Activated CD8-positive, alpha-beta memory T cell treated with anti-CD3 and anti-CD28 coated beads, Interleukin-2, amount 10 ng/mL, durations not matched to agents 7 days and 5 days (primary cell): ENCODE measurements at places on chromosomes 3 and 15. TPM values are rescaled to one million over a fixed set of nuclear protein-coding genes. Genes with fewer than 3 reads are reported as not detected.

DNA sequence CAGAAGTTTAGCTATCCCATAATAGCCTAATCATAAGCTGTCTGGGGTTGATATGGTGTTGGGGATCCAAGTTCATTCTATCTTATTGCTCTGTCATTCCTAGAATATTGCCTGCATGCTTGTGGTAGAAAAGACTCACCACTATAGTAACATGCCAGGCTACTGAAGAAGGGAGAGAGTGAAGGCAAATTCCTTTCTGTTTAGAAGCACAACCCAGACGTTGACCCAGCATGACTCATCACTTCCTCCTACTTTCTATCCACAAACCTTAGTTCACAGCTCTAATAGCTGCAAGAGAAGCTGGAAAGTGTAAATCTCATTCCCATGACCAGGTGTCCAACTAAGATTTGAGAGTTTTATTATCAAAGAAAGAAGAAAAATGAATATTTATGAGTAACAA is 57.8 kb upstream of the NMD3 start:
- H3K4me3 ChIP-seq = no peak overlapping the region
- DNase-seq = no peak
- H3K27ac ChIP-seq = no peak overlapping the region
- H3K27me3 ChIP-seq = no peaks in the 10 kb centered on the region

DNA sequence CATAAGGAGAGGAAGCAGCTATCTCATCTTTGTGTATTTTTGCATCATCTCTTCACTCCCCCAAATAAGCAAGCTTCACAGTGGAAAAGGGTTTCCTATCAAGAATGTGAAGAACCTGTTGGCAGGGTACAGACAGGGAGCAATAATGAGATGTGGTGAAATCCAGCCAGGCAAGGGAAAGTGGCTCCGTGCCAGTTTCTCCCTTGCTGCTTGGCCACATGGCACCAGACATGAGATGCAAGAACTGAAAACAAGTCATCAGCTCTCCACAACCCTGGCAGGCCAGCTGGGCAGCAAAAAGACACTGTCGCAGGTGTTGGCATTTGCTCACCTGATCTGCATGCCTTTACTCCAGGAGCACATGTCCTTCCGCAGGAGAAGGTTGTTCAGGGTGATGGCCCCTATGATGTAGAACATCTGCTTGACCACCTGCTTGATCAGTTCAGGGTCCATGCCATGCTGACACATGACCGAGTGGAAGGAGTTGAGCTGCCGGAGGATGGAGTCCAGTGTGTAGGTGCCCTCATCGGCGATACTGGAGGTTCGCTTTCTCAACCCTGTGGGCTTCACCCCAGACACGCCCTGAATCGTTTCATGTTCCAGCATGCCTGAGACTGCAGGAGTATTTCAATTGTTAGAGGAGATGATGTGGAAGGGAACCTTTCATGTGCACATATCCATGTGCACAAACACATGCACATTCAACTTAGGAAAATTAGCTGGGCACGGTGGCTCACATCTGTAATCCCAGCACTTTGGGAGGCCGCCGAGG is 23.3 kb upstream of the MYO5C start:
- H3K36me3 ChIP-seq = peaks cover 39% of the 10 kb centered on the region
- DNase-seq = no peak
- no peak overlapping the region for H3K4me3 ChIP-seq

GRCh38 chr15:83110381-83110780 is 2.9 kb downstream of the TM6SF1 start:
- H3K27ac ChIP-seq = no peak overlapping the region
- no peak for DNase-seq
- H3K36me3 ChIP-seq = peaks cover 30% of the 10 kb centered on the region
- no peak overlapping the region for H3K4me3 ChIP-seq

GRCh38 chr15:98790270-98790669 is 141.9 kb downstream of the IGF1R start:
- no peak overlapping the region for H3K4me3 ChIP-seq
- no peaks in the 10 kb centered on the region for H3K27me3 ChIP-seq
- no peak for DNase-seq
- H3K27ac ChIP-seq = no peak overlapping the region

DNA sequence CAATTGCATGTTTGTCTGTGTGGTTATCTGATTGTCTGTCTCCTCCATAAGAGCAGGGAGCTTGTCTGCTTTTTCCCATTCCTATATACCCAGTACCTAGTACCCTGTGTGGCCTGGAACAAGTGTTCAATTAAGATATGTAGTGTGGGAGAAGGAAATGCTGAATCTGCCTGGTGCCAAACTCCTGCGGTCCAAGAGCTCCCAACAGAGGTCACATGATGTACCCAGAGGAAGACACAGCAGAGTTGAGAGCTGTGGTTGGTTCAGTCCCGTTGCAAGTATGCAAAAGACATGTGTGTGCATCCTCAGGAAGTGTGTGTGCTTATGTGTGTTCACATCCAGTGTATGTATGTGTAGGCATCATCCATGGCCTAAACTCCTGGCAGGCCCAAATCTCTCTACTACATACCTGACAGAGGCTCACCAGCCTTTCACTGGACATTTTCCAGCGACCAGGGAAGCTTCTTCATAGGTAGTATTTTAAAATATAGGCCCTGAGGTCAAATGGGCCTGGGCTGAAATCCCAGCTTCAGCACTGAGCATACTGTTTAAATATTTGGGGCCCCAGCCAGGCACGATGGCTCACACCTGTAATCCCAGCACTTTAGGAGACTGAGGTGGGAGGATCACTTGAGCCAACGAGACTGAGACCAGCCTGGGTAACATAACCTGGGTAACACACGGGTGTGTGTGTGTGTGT is 34.0 kb upstream of the ITGA11 start:
- no peaks in the 10 kb centered on the region for H3K36me3 ChIP-seq
- H3K27ac ChIP-seq = no peak overlapping the region
- no peak for DNase-seq
- peaks cover 2% of the 10 kb centered on the region for H3K4me1 ChIP-seq
- H3K4me3 ChIP-seq = no peak overlapping the region

DNA sequence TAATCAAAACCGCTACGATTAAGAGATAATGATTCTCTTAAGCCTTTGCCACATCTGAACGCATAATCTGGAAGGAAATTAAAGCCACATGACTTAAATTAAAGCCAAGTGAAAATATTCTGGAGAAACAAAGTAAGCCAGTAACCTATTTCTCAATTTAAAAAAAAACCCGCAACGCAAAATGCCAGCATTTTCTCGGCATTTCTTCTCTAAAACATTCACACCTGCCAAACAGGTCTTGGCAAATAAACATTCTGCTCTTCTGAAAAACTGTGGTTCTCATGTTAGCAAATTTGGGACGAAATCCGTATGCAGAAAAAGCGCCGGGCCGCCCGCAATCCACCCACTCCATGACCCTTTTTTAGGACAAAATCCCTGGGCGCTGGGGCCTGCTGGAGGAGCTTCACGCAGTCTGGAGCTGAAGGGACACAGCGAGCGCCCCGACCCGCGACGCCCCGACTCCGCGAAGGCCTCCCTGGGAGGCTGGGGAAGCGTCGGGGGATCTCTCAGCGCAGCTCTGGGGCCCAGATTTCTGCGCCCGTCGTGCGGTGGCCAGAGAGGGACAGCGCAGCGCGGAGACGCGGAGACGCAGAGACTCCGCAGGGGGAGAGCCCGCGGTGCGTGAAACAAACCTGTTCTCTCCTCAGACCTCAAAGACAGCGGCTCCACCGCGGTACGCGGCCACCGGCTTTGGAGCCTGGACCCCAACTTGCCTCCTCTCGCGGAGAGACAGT is 471 bp downstream of the NKIRAS1 start:
- H3K36me3 ChIP-seq = peaks cover 45% of the 10 kb centered on the region
- no peak for DNase-seq
- peaks cover 41% of the 10 kb centered on the region for H3K4me1 ChIP-seq

- H3K4me1 ChIP-seq = no peaks in the 10 kb centered on the region
- H3K4me3 ChIP-seq = no peak overlapping the region
- H3K36me3 ChIP-seq = no peaks in the 10 kb centered on the region
- no peak overlapping the region for H3K27ac ChIP-seq
- no peaks in the 10 kb centered on the region for H3K27me3 ChIP-seq
Measured at GRCh38 chr3:139778682-139779233, 101.0 kb upstream of the NMNAT3 start.

DNA sequence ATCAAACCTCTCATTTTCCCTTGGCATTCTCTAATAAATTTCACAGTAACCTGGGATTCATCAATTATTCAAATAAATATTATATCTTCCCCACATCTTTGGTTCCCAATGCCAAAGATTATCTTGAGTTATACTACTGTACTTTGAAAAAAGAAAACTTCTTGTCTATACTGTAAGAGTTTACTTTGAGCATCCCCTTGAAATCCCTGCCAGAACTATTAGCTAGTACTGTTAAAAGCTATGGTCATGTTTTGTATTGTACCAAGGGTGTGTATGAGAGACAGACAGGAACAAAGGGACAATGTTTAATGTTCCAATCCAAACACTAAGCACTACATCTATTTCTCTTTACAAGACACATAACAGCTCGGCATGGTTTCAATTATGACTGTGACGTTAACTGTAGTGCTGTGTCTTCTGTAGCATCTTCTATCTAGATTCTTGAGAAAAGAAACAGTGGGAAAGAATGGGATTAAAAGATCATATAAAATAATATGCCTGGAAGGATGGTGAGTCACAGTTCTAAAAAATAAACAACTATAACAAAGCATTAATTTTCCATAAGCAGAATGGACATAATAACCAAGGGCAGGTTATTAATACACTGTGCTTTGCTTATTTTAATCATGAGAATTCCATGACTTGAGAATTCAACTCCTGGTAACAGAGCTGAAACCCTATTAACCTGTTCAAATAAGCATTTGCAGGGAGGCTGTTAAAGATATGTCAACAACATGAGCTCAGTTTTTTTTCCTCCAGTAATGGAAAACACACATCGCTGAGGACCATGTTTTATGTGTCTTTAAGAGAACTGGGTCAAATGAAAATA is 71.1 kb downstream of the ALDH1A2 start:
- no peak overlapping the region for H3K4me3 ChIP-seq
- H3K27ac ChIP-seq = no peak overlapping the region
- DNase-seq = no peak
- H3K4me1 ChIP-seq = no peaks in the 10 kb centered on the region

DNA sequence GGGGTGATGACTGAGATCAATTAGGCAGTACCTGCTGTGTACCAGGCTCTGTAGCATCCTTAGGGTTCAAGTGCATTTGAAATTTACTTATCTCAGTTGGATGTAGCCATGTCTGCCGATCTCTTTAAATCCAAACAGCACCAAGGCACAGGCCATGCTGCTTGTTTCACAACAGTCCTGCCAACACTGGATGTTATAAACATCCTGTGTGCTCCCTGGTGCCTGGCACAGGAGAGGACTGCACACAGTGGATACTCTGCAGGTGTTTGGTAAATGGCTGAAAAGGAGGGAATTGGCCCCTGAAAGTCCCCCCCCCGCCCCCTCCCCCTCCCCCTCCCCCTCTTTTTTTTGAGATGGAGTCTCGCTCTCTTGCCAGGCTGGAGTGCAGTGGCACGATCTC is 27.0 kb downstream of the CTSH start:
- H3K27me3 ChIP-seq = no peaks in the 10 kb centered on the region
- DNase-seq = no peak
- H3K36me3 ChIP-seq = peaks cover 24% of the 10 kb centered on the region
- peaks cover 4% of the 10 kb centered on the region for H3K4me1 ChIP-seq
- no peak overlapping the region for H3K27ac ChIP-seq

DNA sequence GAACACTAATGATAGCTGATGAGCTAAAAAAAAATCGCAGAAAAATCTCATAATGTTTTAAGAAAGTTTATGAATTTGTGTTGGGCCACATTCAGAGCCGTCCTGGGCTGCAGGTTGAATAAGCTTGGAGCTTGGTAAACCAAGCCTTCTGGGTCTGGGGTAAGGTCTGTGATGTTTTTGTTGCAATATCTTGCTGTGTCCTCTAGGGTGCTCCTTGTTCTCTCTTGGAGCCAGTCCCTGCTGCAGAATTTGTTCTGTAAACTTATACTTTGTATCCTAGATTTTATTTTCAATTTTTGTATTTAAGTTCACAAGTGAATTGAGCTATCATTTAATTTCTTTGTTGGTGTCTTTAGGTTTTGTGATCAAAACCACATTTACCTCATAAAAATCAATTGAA is 143.7 kb downstream of the NR1D2 start:
- H3K36me3 ChIP-seq = no peaks in the 10 kb centered on the region
- no peak overlapping the region for H3K4me3 ChIP-seq
- no peaks in the 10 kb centered on the region for H3K27me3 ChIP-seq
- H3K27ac ChIP-seq = no peak overlapping the region
- H3K4me1 ChIP-seq = no peaks in the 10 kb centered on the region

DNA sequence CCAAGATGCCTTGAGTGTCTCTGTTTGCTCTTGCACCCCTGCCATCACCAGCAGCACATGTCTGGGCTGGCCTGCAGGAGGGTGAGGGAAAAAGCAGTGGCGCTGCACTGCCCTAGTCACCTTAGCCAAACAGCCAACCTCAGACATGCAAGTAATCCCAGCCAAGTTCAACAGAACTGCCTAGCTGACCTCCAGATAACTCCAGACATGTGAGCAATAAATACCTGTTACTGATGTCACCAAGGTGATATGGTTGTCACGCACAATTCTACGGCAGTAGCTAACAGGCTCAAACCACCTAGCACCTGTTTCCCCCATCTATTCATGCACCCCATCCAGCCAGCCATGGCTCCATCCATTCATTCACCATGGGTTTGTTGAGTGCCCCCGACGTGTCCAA is 99.9 kb downstream of the SRGAP3 start:
- H3K4me3 ChIP-seq = no peak overlapping the region
- H3K36me3 ChIP-seq = peaks cover 3% of the 10 kb centered on the region
- peaks cover 12% of the 10 kb centered on the region for H3K27me3 ChIP-seq
- no peak overlapping the region for H3K27ac ChIP-seq

GRCh38 chr3:42670670-42671069 is 14.7 kb upstream of the KLHL40 start:
- no peak overlapping the region for H3K27ac ChIP-seq
- H3K4me3 ChIP-seq = no peak overlapping the region
- H3K27me3 ChIP-seq = peaks cover 3% of the 10 kb centered on the region
- no peak for DNase-seq
- H3K36me3 ChIP-seq = no peaks in the 10 kb centered on the region

- DNase-seq = no peak
- H3K4me1 ChIP-seq = no peaks in the 10 kb centered on the region
- no peaks in the 10 kb centered on the region for H3K27me3 ChIP-seq
Measured at GRCh38 chr3:88528494-88528893, 378.7 kb downstream of the C3orf38 start.

DNA sequence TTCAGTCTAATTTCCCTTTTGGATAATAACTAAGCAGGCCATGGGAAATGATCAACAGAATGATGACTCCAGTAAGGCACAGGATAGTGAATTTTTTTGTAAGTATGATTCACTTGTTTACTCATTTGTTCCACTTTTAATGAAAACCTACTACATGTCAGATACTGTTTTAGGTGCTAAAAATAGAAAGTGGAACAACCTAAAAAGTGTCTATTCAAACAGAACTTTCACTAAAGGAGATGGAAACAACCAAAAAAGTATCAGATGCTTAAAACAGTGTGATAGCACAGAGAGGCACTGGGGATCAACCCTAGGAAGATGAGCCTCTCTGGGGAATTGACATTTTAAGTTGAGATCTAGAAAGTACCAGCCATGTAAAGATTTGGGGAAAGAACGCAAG is 11.1 kb downstream of the RYK start:
- no peaks in the 10 kb centered on the region for H3K36me3 ChIP-seq
- no peak overlapping the region for H3K4me3 ChIP-seq
- H3K4me1 ChIP-seq = peaks cover 23% of the 10 kb centered on the region
- no peak overlapping the region for H3K27ac ChIP-seq
- H3K27me3 ChIP-seq = peaks cover 2% of the 10 kb centered on the region

KNG1 gene
- total RNA-seq = not detected

ACKR4 gene
- not detected for total RNA-seq

ZNF619 gene
- 10.1 TPM for total RNA-seq
